ENCODE measurements at places on chromosomes 13 and 19.

DNA sequence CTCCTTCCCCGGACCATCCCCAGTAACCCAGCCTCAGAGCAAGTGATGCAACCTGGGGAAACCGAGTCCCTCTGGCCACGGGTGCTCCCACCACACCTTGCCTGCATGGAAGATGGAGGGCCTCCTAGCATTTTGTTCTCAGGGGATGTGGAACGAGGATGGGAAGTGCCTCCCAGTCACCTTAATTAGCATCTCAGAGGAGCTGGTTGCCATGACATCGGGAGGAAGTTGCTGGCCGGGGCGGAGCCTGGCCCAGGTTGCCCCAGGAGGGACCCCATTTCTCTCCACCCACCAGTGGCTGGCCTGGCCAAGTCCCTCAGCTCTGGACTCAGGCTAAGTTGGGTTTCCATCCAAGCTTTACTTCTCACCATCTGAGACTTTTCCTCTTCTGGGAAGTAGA lies 24.1 kb upstream of the PTPRS start:
- no peak for DNase-seq

GRCh38 chr19:45439569-45440258 lies 16.0 kb upstream of the ERCC1 start:
- DNase-seq = no peak

DNA sequence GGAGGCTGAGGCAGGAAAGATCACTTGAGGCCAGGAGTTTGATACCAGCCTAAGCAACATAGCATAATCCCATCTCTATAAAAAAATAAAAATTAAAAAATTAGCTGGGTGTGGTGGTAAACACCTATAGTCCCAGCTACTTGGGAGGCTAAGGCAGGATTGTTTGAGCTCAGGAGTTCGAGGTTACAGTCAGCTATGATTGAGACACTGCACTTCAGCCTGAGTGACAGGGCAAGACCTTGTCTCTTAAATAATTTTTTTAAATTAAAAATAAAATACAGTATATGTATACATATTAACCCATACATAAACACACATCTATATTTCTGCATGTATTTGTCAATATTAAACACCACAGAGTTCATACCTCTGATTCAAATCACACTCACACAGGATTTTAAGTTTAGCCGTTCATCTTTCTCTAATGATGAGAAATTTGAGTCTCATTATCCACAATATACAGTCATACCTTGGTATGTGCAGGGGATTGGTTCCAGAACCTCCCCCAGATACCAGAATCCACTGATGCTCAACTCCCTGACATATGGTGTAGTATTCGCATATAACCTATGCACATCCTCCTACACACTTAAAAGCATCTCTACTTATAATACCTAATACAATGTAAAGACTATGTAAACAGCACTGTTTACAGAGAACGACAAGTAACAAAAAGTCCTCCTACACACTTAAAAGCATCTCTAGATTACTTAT lies 44.7 kb downstream of the PSPC1 start:
- no peak for DNase-seq

GRCh38 chr13:52969373-52969772 lies 59.2 kb upstream of the OLFM4 start:
- DNase-seq = no peak

GRCh38 chr13:94825507-94825906 lies 113.2 kb upstream of the SOX21 start:
- no peak for DNase-seq

DNA sequence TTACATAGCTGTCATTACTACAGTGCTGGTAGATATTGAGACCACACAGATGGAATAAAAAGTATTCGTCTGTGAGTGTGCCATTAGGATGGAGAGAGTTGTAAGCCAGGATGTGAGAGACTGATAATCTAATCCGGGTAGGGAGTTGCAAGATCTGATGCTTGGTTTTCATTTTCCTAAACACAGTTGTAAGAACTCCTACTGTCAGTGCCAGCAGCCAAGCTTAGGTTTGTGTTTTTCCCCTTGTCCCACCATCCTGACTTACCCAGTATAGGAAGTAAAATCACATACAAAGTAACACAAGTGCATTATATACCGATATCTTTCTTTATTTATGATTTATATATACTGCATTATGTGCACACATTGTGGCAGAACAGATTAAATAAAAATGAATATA lies 726.4 kb upstream of the PCDH20 start:
- no peak for DNase-seq

- no peak for DNase-seq
Measured at GRCh38 chr19:42199440-42200115, 17.9 kb downstream of the DEDD2 start.

DNA sequence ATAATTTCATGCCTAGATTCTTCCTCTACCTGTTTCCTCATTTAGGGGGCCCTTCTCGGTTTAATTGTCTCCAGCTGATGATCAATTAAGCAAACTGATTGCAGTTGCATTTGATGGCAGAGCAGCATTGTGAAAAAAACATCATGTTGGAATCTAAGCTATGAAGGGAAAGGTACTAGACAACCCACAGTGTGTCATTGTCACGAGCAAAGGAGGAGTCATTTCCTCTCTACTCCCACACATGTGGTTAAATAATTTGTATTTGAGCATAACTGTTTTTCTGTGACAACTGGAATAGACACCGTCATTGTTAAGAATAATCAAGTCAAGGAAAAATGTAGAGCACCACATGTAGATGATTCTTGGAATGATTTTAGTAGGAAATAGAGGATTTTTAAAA lies 240.3 kb downstream of the DCT start:
- DNase-seq = no peak

DNA sequence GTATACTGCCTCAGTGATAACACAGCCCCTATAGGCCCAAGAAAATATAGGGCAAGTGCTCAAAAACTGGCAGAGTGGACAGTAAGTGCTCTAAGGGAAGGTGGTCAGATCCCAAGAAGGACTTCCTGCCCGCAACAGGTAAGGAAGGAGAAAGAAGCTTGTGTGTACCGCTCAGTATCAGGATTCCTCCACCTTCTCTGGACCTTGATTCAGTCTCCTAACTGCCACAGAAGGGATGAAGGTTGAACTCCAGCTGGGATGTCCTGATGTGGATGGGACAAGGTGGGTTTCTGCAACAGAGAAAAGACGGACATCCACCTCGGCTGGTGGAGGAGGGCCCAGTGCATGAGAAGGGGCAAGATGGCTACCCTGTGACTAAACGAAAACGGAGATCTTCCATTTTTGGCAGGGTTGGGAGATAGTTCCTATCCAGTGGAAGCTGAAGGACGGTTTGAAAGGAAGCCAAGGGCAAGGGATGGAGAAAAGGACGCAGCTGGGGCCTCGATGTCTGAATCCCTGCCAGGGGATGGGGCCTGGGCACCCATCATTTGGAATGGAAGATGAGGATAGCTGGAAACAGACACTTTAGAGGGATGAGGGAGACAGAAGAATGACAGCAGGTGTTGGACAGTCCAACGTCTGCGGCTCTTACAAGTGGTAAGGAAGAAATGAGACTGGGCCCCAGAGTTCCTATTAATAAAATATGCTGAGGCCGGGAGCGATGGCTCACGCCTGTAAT lies 1.3 kb upstream of the ATF5 start:
- no peak for DNase-seq

DNA sequence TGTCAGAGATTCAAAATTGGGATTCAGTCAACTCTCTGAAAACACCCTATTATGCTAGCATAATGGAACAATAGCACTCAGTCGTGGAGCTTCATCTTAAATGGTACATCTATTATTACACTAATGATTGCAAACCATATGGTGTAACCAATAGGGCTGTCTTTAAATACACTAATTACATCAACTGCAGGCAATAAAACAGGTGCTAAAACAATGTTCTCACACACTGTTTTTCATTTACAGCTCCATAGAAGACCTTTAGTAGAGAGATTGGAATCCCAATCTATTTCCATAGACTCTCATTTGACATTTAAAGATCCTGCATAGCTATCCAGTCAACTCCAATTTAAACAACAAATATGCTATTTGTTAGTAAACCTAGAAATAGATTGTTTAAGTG lies 1917.4 kb downstream of the OLFM4 start:
- no peak for DNase-seq

- no peak for DNase-seq
Measured at GRCh38 chr19:1408300-1409203, 1.2 kb downstream of the DAZAP1 start.

DNA sequence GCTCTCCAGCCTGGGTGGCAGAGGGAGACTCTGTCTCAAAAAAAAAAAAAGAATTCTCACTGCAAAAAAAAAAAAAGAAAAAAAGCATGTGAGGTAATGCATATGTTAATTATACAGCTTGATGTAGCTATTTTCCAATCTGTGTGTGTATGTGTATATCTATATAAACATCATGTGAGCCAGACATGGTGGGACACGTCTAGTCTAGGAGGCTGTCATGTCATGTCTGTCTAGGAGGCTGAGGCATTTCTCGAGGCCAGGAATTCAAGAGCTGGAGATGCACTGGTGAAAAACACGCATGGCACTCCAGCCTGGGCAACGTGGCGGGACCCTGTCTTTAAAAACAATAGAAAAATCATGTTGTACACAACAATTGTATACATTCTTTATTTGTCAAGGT lies 6.9 kb upstream of the SBK3 start:
- no peak for DNase-seq

- no peak for DNase-seq
Measured at GRCh38 chr13:33535061-33535460, 249.5 kb upstream of the STARD13 start.

DNA sequence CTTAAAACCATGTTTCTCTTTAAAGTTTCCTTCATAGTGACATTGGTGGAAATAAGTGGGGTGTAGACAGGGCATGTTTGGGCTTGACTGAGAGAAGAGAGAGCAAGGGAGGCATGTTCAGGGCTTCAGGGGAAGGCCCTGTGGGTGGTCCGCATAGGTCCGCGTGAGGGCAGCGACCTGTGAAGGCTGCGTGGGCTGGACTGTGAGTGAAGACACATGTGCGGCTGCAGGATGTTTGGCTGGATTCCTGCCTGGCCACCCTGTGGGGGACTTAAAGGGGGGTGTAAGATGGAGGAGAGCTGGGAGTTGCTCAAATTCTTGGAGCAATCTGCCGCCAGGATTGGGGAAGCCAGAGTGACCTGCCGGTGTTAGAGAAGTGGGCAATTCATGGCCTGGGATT lies 23.8 kb upstream of the KLF12 start:
- no peak for DNase-seq

GRCh38 chr19:14106840-14107239 lies 10.7 kb downstream of the PRKACA start:
- no peak for DNase-seq

GRCh38 chr13:112250788-112251445 lies 125.2 kb upstream of the SPACA7 start:
- no peak for DNase-seq

DNA sequence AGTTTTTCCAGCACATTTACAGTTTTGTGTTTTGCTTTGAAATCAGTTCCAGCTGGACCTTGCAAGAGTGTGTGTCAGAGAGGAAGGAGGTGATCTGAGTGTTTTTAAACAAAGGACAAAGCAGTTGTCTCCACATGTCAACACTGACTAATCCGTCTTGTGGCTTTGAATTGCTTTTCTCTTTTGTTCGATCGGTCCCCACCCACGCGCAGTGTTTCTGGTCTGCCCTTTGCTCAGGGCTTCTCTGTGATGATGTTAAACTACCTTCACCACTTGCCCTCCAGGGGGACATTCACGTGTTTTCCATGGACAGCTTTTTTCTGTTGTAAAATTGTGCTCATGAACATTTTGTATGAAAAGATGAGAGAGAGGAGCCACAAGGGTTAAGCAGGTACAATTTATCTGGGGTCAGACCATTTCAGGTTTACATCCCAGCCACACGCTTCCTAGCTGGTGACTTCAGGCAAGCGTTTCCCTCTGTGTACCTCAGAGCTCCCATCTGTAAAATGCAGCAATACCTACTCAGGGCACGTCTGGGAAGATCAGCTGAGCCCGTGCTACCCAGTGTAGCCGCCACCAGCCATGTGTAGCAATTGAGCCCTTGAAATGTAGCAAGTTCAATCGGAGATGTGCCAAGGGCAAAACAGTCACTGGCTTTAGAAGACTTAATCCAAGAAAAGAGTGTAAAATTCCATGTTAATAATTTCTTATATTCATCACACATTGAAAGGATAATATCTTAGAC lies 13.5 kb upstream of the PLA2G4C start:
- DNase-seq = no peak

DNA sequence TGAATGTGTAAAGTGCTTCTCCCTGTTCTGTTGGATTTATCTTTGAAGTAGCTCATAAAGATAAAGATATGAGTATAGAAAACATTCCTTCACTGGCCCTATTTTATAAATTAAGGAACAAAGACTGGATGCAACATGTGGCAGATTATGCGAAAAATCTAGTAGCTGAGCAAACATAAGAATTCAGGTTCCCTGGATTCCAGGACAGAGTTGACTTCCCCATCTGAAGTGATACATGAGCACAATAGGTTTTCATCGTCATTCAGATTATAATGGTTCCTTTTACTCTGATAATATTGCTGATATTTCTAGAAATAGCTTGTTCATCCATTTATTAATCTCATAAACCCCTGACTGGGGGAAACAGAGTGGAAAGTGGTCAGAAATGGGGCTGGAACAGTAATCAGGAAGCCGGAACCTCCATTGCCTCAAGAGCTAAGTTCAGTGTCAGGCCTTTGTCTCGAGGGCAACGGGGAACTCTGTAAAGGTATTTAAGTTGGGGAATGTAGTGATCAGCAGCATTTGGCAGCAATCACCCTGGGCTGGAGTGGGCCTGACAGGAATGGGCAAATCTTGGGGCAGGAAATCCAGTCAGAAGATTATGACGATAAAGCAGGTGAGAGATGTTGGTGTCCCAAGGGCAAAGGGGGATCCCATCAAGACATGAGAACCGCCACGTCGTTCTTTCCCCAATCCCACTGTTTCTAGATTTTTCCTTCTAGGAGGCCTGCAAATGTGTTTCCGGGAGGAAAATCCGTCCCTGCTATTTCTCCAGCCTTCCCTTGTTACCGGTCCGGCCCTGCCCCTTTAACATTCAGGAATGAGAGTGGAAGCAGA lies 232.5 kb upstream of the SERP2 start:
- no peak for DNase-seq

DNA sequence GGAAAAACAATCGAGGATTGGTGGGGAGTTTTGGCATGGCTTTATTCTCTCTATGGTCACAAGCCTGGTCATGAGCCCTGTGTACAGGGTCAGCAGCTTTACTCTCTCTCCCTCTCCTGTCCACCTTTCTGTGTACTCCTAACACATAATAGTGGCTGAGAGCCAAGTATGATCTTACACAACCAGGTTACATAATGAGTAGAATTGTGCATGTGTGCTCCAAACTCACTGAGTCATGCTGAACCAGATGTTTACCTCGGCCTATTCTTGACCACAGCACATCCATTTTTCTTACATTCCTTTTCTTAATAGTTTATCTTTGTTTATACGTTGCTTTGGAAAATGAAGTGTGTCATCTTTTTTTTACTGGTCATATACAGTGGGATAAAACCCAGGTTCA lies 53.1 kb downstream of the ZNF254 start:
- DNase-seq = no peak
